Hematopoietic multipotent progenitor cell (in vitro differentiated cells): ENCODE measurements at places on chromosomes 11 and 22.

DNA sequence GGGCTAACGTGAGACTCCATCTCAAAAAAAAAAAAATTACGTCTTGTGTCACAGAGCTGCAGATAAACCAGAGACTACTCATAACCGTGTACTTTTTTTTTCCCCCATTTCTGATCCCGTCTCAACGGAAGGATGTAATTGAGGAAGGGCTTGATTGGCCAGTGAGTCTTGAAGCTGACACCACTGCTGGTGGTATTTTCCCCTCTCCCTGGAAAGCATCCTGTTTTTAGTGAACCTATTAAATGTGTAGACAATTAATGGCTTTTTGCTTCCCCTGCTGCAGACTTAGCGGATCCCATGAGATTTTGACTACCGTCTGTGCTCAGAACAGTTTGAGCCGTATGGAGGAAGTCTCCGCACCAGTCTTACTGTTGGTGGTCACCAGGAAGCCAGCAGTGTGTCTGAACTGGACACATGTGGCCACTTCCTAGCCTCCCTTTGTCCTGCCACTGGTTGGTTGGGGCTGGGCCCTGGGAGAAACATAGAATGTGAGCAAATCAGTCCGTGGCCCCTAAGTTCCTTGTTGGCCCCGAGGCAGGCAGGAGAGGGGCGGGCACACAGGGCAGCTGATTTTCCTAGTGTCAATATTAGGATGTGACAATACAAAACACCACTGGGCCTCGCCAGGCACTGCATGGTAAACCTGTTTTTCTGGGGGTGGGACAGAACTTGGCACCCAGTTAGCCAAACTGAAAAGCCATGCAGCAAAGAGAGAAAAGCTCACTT is 3.1 kb downstream of the BIK start:
- no peak for DNase-seq

DNA sequence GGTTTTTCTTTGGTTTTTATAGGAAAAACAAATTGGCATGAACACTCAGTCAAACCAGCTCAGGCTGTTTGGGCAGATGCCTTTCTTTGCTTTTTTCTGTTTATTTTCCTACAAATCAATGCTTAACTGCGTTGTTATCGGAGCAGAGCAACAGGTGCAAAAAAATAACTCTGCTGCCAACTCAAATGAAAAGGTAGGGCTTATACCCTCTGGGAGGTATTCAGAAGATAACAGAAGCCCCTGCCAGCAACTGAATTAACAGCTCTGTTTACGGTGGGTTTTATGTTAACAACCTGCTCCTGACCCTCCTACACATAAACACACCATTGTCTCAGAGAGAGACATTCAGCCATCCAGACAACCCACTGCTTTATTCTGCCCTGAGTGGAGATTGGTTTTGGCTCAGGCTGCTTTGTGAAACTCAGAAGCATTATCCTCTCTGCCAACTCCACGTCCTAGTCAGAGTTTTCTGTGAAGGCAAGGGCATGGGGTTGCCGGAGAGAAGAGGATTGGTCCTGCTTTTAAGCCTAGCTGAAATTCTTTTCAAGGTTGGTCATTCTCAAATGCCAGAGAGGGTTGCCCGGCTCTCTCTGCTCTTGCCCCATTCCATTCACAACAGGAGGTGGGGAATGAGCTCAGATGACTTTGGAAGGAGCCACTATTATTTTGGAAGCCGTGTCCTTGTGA is 11.4 kb downstream of the EHF start:
- no peak for DNase-seq

DNA sequence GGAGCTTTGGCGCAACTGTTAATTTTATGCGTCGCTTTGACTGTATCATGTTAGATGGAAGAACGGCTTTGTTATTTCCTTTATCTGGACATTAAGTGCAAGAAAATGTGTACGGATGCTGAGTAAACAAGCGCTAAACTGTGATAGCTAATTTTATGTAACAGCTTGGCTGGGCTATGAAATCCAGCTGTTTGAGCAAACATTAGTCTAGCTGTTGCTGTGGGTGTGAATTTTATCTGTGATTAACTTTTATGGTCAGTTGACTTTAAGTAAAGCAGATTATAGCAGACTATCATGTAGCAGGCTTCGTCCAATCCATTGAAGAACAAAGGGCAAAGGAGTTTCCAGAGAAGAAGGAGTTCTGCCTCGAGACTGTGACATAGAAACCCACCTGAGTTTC is 14.0 kb downstream of the OR8A1 start:
- no peak for DNase-seq

DNA sequence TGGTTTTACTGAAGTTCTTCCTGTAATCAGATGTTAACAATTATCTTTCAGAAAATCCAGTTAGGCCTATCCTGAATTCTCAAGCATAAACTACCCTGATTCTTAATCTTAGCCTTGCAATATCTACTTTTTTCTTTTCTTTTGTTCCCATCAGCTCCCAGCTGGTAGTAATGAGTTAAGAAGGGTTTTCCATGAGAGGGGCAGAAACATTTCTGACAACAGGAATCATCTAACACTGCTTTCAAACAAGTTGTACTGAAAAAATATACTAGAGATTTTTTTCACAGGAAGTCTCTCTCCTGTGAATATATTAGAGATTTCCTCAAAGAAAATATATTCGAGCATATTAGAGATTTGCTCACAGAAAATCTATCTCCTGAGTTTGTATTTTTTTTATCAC is 3.3 kb upstream of the TRIM6 start:
- no peak for DNase-seq
